ENCODE measurements at places on chromosomes 7 and 10.

- no peak for DNase-seq
Measured at GRCh38 chr10:49679480-49679893, at the start of gene C10orf53. C10orf53 (plus strand) TSS chr10:49679651; CDS start chr10:49679698, 47 bp downstream.

- DNase-seq = no peak
Measured at GRCh38 chr10:121261665-121262064, 336.6 kb downstream of the FGFR2 start.

GRCh38 chr7:158033196-158033595, 554.4 kb downstream of the PTPRN2 start:
- no peak for DNase-seq

DNA sequence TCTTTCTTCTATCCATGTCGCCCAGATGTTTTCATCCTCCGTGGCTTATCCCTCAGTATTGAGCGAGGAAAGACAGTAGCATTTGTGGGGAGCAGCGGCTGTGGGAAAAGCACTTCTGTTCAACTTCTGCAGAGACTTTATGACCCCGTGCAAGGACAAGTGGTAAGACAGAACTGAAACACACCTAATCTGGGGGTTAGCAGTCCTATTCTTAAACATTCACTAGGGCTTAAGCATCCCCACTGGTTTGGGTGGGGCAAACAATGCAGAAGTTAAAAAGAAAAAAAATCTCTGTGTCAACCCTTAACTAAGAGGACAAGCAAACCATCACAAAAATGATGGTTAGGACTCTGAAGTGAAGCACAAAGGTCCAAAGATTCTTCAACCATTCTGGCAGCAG, 43.8 kb downstream of the SP8 start:
- no peak for DNase-seq

GRCh38 chr7:130662426-130662825, 6.1 kb downstream of the COPG2 start:
- DNase-seq = no peak

All from CD4-positive, alpha-beta T cell treated with Interleukin-17A for 1 hour (primary cell).